Smooth muscle cell of the brain vasculature (primary cell): ENCODE measurements at places on chromosomes 11 and 22.

GRCh38 chr22:36765943-36766450 is 9.9 kb downstream of the IFT27 start:
- no peak for DNase-seq

GRCh38 chr22:20095521-20095920 is 15.5 kb downstream of the DGCR8 start:
- no peak for DNase-seq

GRCh38 chr11:58647141-58647699 is 24.8 kb downstream of the CNTF start:
- DNase-seq: no peak

DNA sequence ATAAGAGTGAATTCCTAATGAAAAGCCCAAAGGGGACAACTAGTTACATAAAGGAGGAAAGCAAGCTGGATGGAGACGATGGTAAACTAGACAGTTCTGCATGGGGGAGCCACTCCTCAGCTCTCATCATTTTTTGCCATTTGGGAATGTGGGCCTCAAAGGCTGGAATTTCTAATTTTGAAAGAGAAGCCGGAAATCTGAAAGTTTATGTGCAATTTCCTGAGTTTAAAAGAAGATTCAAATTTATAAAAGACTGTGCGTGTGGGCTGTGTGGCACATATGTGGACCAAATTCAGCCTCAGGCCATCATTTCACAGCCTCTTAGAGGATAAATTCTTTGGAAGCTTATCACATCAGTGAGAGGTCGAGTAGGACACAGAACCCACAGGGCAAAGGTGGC is 18.3 kb upstream of the CRY2 start:
- no peak for DNase-seq

DNA sequence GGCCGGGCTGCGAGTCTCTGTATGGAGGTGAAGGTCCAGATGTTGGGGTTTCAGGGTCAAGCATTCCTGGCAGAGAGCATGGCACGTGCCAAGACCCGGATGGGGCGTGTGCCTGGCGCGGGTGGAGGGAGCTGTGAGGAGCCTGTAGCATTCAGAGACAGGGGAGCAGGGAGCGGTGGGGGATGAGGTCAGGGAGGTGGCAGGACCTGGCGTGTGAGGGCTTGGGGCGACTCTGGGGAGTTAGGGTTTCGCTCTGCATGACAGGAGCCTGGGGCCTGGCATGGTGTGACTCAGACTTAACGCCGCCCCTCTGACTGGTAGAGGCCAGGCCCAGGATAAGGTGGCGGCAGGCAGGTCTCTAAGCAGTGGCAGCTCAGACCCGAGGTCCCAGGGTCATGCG is 103.0 kb downstream of the KCNQ1 start:
- DNase-seq: no peak

- DNase-seq: no peak
Observed at GRCh38 chr11:100640646-100641045, 46.4 kb upstream of the ARHGAP42 start.

- no peak for DNase-seq
Observed at GRCh38 chr11:34104680-34105078, 750 bp upstream of the NAT10 start.

GRCh38 chr11:39678996-39679395 is 1780.5 kb downstream of the LRRC4C start:
- DNase-seq: no peak

DNA sequence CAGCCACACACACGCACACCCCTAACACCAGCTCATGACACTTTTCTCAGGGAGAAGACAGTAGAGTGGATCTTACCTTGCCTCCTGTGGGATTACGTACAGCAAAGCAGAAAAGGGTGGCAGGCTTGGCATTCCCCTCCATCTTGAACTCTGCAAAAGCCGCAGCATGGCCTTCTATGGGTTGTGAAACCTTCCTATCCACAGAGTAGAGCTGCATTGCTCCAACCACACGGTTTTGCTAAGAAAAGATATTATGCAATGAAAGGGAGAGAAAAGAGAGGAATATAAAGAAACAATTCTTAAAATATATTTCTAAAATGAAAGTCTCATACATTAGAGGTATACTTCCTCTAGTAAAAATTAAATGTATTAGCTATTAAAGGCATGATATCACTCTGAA is 48.8 kb downstream of the CLTCL1 start:
- DNase-seq: no peak

DNA sequence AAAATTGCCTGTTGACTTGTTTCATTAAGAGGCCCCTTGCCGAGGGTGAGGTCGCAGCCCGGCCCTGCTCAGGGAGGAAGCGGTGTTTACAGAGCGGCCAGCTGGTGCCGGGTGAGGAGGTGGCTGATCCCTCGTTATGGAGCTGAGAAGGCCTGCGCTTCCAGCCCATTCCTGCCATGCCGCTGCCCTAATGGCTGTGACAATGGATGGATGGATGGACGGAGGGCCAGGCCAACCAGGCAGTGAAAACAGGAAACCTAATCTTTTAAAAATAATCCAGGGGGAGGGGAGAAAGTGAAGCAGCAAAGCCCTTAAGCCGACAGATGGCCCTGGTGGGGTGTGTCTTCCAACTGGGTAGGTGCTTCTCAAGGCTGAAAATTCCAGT is 38.5 kb downstream of the BCR start:
- DNase-seq: no peak

GRCh38 chr11:64556044-64556720 is 34.8 kb upstream of the SLC22A12 start:
- DNase-seq: no peak

DNA sequence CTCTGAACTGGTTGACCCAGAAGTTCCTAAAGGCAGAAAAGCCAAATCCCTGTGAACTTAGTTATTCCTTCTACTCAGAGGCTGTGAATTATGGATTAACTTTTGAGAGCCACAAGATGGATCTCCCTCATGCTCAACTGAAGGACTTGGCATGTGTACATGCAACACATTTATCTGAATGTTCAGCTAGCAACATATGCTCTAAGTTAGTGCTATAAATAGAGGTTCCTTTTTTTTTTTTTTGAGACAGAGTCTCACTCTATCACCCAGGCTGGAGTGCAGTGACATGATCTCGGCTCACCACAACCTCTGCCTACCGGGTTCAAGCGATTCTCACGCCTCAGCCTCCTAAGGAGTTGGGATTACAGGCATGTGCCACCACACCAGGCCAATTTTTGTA is 40.1 kb downstream of the EIF4ENIF1 start:
- no peak for DNase-seq

GRCh38 chr11:109433753-109434256 is 11.8 kb downstream of the C11orf87 start:
- DNase-seq: no peak

DNA sequence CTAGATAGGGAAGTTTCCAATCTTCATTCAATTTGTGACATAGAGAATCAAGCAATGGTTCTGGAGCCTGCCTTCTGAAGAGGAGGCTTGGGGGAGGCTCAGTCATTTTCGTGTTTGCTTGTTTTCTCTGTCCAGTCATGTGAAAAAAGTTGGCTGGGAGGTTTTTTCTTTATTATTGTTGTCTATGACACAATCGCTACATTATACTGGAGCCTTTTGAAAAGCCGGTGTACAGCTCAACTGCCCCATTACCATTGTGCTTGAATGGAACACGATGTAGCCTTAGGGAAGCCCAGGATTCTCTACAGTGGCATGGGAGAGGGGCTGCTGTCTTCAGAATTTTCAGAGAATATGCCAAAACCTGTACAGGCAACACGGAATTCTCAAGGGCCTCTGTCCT is 57.9 kb upstream of the NCAM1 start:
- no peak for DNase-seq

DNA sequence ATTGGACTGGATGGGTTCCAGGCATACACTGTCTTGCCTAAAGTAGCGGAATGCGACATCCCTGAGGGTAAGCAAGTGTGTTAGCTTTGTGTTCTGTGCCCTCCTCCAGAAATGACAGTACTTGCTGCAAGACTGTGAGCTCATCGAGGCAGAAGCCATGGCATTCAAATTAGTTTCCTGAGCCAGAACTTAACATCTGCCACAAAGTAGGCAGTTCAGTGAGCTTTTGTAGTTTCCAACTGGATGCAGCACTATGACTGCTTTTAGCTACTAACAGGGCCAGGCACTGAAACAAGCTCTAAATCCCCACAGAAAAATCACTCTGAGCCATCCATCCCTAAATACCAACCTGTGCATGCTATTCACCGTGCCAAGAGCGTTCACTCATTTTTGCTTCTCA is 1.2 kb upstream of the FAR1 start:
- DNase-seq: no peak

- DNase-seq: no peak
Observed at GRCh38 chr11:84724256-84724655, 902.9 kb downstream of the DLG2 start.

DNA sequence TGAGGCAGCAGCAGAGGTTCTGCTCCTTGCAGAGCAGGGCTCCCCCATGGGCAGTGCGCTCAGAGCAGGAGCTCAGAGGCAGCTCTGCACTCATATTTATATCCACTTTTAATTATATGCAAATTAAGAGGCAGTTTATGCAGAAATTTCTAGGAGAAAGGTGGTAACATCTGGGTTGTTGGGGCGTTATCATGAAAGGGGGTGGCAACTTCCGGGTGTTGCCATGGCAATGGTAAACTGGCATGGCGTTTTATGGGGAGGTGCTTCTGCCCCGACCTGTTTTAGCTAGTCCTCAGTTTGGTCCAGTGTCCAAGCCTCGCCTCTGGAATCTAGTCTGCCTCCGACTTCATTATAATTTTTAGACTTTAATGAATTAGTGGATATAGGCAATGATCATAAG is 1191.7 kb downstream of the TBC1D22A start:
- no peak for DNase-seq

DNA sequence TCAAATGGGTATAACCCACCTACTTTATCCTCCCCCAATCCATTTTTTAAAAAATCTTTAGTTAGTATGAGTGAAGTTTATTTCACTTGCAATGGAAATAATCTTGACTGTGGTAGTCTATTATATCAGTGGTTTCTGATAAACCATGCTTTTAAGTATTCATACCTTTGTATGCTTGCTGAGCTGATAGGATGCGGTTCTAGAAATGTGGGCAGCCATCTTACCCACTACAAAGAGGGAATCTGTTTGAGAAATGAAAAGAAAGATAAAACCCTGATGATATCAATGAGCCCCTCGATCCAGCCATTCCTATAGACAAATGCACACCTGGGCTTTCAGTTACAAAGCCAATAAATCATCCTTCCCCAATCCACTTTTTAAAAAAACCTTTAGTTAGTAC is 13.8 kb upstream of the PVALB start:
- no peak for DNase-seq

DNA sequence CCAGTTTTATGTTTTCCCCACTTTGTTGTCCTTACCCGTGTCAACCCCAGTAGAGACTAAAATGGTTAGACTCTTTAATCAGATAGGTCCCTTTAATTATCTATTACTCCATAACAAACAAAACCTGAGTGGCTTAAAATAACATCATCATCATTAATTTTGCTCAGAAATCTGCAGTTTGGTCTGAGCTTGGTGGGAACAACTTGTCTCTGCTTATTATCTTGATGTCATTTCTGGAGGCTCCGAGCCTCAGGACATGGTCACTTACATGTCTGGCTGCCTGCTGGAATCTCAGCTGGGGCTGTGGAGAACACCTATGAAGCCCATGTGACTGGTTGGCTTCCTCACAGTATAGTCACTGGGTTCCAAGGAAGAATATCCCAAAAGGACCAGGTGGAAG is 26.7 kb downstream of the UVRAG start:
- no peak for DNase-seq

DNA sequence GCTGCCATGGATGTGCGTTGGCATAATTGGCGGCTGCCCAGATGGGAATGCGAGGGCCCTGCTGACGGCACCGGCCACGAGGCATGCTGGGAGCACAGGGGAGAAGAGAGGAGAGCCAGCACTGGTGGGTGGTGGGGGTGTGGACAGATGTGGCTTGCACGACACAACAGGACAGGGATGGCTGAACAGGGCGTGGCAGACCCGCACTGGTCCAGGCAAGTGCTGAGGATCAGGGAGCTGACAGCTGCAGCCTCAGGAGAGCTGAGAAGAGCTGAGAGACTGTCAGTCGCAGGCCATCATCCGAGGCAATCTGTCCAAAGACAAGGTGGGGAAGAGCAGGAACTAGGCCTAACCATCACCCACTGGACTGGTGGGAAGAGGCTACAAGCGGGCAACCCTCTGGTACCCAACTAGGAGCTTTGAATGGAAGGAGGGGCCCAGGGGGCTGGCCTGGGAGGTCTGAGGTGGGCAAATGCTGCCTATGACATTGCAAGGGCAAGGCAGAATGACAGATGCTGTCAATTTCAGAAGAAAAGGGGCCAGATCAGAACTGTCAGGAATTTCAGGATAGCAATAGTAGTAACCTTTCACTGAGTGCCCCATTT is 2.4 kb downstream of the GNB1L start:
- DNase-seq: no peak

DNA sequence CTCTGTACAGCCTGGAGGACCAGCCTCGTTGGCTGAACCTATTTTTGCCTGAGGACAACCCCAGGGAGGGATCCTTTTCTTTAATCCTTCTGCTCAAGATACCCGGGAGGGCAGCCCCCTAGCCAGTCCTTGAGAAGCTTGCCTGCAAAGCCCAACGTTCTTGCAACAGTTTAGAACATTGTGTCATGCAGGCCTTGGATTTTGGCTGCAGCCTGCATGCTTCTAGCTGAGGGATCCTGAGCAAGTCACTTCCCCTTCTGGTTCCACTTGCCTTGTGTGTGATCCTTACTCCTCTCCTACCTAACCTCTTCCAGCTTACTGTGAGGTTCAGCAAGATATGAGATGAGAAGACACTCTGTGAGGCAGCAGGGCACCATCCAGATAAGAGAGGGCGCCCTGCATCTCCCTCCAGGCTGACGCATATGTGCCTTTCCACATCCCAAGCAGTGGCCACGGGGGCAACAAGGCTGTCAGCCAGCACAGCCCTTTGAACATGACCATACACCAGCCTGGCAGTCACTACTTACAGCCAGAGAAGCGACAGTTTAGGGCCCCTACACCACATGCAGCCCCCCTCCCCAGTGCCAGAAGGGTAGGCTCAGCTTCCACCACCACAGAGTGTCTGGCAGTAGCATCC is 76.1 kb downstream of the C11orf58 start:
- DNase-seq: no peak

DNA sequence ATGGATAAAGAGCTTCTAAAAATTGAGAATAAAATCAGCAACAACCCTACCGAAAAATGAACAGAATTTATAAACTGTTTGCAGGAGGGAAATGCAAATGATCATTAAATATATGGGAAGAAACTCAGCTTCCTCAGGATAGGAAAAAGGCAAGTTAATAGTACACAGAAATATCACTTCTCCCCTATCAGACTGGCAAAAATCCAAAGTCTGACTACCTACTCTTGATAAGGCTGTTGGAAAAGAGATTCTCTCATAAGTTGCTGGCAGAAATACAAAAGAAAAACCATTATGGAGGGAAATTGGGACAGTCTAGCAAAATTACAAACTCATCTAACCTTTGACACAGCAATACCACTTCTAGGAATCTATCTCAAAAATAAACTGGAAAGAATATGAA is 100.9 kb upstream of the LDLRAD3 start:
- DNase-seq: no peak

DNA sequence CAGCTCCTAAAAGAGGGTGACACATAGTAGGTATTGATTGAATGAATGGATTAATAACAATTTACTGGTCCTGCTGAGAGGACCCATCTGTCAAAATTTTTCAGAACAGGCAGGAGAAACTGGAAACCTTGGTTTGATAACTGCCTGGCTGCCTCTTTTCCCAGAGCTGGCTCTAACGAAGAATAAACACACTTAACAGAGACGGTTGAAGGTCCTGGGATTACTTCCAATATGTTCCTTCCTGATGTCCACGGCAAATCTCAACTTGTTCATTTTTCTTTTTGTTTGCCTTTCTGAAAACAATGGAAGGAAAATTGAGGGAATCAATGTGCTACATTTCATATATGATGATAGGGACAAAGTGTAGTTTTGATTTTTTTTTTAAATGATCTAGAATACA is 76.5 kb upstream of the SYT13 start:
- no peak for DNase-seq
